ENCODE measurements at places on chromosomes 7 and 10. TPM values are rescaled to one million over a fixed set of nuclear protein-coding genes. Genes with fewer than 3 reads are reported as not detected.

GRCh38 chr10:3702569-3702968 is 82.4 kb downstream of the KLF6 start:
- DNase-seq, result no peak

DNA sequence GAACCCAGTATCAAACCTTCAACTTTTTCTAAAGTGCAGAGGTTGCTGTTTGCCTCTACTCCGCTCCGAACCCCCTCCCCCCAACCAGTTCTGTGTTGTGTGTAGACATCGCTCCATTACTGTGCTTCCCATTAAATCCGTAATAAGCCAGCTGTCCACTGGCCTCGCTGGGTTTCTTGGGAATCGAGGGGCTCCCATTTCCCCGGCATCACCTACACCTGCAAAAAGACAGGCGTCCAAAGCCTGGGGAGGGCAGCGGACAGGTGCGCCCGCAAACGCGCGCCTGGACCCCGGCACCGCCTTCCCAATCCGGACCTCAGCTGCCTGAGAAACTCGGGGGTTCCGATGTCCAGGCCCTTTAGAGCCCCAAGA is 631 bp downstream of the RTKN2 start:
- DNase-seq, result no peak

- no peak for DNase-seq
Observed at GRCh38 chr7:36606976-36607720, 117.1 kb downstream of the AOAH start.

GRCh38 chr10:24414597-24414996 is 205.7 kb downstream of the KIAA1217 start:
- no peak for DNase-seq

GRCh38 chr7:99189222-99189621 is 18.7 kb downstream of the KPNA7 start:
- DNase-seq, result no peak

DNA sequence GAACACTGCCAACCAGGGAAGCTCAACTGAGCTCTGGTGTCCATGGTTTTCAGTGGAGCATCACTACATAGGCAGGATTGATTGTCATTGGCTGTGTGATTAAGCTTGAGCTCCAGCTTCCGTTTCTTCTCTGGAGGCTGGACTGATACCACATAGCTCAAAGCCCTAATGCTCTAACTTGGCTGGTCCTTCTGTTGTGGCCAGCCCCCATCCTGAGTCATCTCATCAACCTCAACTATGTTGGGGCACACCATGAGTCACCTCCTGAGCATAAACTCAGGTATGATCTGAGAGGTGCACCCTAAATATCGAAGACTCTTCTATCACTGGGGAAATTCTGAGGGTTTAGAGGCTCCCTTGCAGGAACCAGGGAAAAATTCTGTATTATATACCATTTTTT is 114.5 kb upstream of the INHBA start:
- no peak for DNase-seq

DNA sequence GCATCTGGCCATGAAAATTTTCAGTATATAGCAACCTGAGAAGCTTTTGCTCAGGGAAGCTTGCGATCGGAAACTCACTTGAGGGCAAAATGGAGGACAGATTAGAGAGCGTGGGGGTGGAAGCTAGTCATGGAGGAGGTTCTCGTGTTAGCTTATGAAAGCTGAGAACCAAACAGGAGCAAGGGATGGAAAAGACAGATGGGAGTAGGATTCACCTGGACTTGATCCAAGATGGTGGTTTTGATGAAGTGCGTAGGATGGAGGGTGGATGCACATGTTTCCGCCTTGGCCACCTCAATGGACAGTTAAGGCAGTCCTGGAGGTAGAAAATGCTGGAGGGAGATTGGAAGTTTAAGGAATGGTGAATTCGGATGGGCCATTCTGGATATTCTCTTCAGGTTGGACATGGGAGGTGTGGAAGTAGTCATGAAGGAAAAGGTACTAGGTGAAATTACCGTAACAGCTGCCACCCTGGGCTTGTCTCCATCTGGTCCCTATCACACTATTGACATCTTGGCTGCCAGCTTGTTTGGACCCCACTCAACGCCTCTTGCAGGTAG is 6.3 kb upstream of the C10orf95 start:
- no peak for DNase-seq

GRCh38 chr7:21429021-21429420 is 1.1 kb downstream of the SP4 start:
- no peak for DNase-seq

- DNase-seq, result no peak
Observed at GRCh38 chr10:71882813-71883659, 32.0 kb upstream of the PSAP start.

GRCh38 chr7:39987641-39988347 is 37.7 kb downstream of the CDK13 start:
- DNase-seq, result no peak

DNA sequence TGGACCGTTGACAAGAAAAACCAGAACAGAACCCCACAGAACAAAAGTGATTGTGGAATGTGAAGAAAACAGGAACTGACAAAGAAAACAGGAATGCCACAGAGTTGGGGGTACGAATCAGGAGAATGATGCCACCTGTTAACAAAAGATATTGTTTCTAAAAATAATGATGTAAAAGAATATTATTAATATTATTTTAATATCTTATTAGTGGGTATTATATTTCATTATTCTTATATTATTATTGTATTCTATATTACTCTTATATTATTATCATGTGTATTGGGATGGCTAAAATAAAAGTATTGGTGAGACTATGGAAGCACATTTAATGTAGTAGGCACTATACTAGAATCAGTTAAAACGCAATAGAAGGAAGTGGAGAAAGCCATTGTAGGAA is 659.0 kb upstream of the PCDH15 start:
- DNase-seq, result no peak

DNA sequence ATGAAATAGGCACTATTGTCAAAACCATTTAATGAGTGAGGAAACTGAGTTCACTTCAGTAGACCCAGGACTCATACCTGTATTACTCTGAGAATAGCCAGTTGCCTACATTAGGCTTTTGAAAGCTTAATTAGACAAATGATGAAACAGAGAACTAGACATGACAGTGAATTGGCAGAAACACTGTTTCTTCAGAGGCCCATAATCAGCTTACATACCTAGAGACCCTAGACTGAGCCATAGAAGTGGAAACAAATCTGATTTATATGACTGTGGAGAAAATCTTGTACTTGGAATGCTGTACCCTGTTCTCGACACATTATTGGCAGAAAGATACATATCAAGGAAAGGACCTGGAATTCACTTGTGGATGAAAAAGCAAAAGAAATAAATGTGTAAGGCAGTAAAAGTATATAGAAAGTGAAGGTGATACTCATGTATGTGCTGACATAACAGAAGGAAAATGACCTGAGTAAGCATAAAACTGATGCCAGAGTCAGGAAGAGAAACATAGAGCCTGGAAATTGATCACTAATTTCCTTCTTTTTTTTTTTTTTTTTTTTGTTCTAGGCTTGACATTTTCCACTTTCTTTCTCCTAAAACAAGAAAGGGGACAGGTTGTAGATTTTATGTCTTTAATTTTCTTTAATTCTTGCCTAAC is 251.5 kb downstream of the BICC1 start:
- DNase-seq, result no peak

GRCh38 chr10:132120734-132121510 is 55.2 kb downstream of the JAKMIP3 start:
- no peak for DNase-seq

DNA sequence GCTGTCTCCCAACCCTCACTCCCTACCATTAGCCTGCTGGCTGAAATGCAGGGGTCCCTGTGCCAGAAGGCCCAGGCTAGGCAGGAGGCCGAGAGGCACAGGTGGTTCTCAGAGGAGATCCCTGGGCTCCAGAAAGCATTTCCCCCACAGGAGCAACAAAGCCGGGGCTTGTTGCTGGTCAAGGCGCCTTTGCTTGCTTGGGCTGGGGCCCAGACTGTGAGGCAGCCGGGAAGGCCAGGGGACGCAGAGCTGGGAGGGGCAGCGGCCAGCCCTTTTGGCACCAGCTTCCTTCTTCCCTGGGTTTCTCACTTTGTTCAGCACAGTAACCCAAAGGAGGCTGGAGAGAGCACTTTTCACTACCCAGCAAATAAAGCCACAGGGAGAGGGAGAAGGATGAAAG is 48.6 kb downstream of the FBXW4 start:
- DNase-seq, result no peak

- DNase-seq, result no peak
Observed at GRCh38 chr7:41886262-41886900, 183.5 kb upstream of the INHBA start.

DNA sequence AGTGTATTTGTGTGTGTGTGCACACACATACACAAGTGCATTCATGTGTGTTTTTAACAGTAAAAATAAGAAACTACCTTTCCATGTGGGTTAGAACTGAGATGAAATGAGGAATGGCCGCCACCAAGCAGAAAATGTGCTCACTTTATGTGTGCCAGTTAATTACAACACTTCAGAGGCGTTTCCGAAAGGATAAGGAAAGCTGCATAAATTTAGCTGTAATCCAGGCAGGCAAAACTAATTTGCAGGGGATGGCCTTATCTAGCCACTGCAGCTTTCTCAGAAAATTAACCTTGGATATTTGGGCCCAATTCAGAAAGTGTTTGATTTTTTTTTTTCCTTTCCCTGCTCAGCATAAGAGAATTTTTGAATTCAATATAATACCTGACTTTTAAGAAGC is 328.8 kb upstream of the PHF14 start:
- no peak for DNase-seq

DNA sequence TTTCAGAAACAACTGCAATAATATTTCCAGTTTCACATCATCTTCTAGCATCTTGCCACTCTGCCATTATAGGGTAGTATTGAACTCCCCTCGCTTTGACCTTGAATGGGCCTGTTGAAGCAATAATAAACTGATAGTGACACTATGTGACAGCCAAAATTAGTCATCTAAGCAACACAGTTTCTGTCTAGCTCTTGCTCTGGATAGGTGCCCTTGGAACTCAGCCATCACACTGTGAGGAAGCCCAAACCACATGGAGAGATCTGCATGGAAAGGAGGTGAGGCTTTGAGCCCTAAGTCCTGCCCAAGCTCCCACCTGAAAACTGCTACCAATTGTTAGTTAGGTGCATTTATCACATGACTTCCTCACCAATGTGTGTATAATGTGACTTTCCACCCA is 18.1 kb upstream of the KCND2 start:
- no peak for DNase-seq

- no peak for DNase-seq
Observed at GRCh38 chr10:1412531-1413189, 324.7 kb downstream of the ADARB2 start.

DNA sequence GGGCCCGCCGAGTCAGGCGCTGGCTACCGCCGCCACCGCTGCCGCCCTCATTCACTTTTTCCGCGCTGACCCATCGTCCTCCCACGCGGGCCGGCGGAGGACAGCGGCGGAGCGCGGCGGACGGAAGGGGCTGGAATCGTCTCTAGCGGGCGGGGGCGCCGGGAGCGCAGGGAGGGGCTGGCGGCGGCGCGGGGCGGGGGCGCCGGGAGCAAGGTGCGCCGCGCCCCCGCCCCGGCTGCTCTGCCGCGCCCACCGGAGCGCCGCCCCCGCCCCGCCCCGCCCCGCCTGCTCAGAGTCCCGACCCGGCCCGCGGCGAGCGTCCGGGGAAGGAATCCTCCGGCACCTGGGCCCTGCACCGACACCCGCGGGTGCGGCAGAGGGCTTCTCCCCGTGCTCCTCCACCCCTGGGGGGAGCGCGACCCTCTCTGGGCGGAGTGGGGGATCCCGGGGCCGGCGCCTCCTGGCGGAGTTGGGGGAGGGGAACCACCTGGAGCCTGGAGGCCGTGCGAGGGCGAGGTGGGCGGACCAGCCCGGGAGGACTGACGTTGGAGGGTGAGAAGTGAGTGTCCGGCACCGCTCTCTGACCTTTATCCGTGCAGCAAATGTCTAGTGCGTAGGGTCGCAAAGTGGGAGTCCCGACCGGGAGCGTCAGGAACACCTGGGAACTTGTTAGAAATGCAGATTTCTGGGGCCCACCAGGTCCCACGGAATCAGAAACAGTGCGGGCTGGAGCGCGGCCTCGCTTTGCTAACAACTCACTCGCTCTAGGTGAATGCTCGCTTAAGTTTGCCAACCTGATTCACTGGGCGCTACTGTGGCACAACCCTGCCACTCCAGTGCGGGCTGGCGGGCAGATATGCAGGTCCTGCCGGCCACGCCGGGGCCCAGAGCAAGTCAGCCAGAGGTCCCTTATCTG is at the start of gene COBL:
COBL (minus strand) TSS at position 144 of the 916 bp plus-strand sequence. CDS start 176 bp downstream, outside the sequence.
- DNase-seq, result no peak

DNA sequence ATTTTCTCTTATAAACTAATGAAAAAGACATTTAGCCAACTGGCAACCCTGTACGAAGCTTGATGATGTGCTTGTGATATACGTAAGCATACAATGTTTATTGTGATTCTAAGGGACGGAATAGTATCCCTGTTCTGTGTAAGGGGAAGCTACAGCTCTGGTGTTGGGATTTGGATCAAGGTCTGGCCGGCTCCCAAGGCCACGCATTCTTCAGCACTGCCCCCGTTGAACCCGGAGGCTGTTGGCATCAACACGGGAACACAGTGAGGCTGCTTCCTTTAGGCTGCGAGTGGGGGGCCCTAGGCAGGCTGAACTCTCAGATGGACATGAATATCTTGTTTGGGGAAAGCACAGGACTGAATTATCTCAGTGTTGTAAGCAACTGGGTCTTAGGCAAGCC is 180.6 kb downstream of the CAMK1D start:
- DNase-seq, result no peak

GRCh38 chr7:80078886-80079285 is 55.7 kb upstream of the GNAI1 start:
- no peak for DNase-seq

DNA sequence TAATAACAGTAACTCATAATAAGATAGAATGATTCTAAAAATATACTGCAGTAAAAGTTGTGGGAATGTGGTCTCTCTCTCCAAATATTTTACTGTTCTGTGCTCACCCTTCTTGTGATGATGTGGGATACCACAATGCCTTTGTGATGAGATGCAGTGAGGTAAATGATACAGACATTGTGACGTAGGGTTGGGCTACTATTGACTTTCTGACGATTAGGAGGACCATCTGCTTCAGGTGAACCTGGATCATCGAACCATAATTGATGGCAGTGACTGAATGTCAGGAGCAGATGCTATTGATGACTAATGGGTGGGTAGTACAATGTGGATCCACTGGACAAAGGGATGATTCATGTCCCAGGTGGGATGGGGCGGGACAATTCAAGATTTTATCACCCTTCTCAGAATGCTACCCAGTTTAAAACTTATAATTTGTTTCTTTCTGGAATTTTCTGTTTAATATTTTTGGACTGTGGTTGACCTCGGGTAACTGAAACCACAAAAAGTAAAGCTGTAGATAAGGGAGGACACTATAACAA is 73.9 kb upstream of the ARMC3 start:
- DNase-seq, result no peak

GRCh38 chr7:53446170-53446569 is 410.7 kb downstream of the POM121L12 start:
- no peak for DNase-seq

GRCh38 chr7:37342176-37342687 is 106.4 kb downstream of the ELMO1 start:
- DNase-seq, result no peak

The GPR26 gene
- not detected for total RNA-seq

The SGMS1 gene
- 35.9 TPM for total RNA-seq

The ZNF727 gene
- not detected for total RNA-seq

The MOGAT3 gene
- not detected for total RNA-seq

The EMX2 gene
- total RNA-seq, result 1.3 TPM

The TMEM273 gene
- total RNA-seq, result 11.6 TPM

The EFCAB10 gene
- total RNA-seq, result not detected

All from glomerular endothelial cell (primary cell).